ENCODE measurements at places on chromosomes 5 and 9.
A peak's percentile ranks its signal among the peaks of the same experiment; 100 is the strongest.

DNA sequence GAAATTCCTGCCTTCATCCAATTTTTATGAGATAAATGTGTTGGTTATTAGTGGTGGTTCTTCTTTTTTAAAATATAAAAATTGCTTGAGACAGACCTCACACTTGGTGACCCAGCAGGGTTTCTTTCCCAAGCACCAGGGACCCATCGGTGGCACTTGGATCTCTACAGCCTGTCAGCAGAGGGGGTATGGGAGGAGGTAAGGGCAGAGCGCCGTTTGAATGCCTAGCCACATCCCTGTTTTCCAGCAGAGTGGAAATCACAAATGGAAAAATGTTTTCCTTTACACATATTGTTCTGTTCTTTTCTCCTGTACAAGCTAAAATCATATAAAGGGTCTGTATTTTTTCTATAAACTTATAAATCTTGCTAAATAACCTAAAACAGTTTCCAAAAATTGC, 248.0 kb downstream of the NR3C1 start:
- H3K27ac ChIP-seq: no peak overlapping the region
- no peaks in the 10 kb centered on the region for H3K27me3 ChIP-seq
- H3K4me1 ChIP-seq: no peaks in the 10 kb centered on the region
- peaks cover 18% of the 10 kb centered on the region for H3K36me3 ChIP-seq
- no peak overlapping the region for H3K4me3 ChIP-seq

- H3K4me1 ChIP-seq: no peaks in the 10 kb centered on the region
- H3K4me3 ChIP-seq: no peak overlapping the region
- H3K36me3 ChIP-seq: no peaks in the 10 kb centered on the region
Measured at GRCh38 chr5:154097031-154097430, 58.3 kb downstream of the MFAP3 start.

GRCh38 chr5:52283221-52283620, 504.5 kb upstream of the ITGA1 start:
- no peaks in the 10 kb centered on the region for H3K4me1 ChIP-seq
- no peaks in the 10 kb centered on the region for H3K36me3 ChIP-seq
- no peak overlapping the region for H3K27ac ChIP-seq
- no peak overlapping the region for H3K4me3 ChIP-seq

DNA sequence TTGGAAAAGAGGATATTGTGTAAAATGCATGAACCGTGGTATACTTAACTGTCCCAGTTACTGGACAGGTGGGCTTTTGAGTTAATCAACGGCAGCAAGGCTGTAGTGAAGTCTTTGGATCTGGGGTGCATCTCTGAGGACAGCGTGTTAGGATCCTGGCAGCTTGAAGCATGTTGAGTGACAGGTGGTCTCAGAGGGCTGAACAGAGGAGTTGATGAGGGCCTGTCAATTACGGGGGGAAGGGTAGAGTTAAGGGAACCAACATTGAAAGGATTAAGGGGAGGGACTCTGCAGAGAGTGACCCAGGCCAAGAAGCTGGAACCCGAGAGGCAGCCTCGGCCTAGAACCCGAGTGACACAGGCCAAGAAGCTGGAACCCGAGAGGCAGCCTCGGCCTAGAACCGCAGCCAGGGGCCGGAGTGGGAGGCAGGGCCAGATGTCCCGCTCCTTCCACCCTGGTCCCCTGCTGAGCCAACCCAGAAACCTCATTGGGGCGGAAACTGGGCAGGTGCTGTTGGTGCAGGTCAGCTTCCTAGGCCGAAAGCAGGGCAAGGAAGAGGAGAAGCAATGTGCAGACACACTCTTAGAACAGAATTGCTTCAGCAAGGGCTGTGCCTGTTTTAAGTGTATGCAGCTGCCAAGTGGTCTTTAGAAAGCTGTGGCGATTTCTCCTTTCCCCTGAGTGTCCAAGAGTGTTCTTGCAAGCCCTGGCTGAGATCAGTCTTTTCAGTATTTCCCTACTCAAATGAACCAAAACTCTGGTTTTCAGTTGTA, 62.0 kb downstream of the ANKRD33B start:
- H3K27me3 ChIP-seq: peaks cover 20% of the 10 kb centered on the region
- no peak overlapping the region for H3K27ac ChIP-seq
- no peak for DNase-seq
- H3K4me3 ChIP-seq: no peak overlapping the region

- H3K4me1 ChIP-seq: peaks cover 2% of the 10 kb centered on the region
- H3K27ac ChIP-seq: no peak overlapping the region
- no peaks in the 10 kb centered on the region for H3K27me3 ChIP-seq
- no peak overlapping the region for H3K4me3 ChIP-seq
- DNase-seq: no peak
Measured at GRCh38 chr5:15013654-15014463, 142.3 kb upstream of the ANKH start.

GRCh38 chr5:66958980-66959641, 237.5 kb downstream of the CD180 start:
- no peak for DNase-seq
- H3K36me3 ChIP-seq: no peaks in the 10 kb centered on the region
- no peaks in the 10 kb centered on the region for H3K4me1 ChIP-seq
- no peak overlapping the region for H3K4me3 ChIP-seq
- peaks cover 3% of the 10 kb centered on the region for H3K27me3 ChIP-seq

DNA sequence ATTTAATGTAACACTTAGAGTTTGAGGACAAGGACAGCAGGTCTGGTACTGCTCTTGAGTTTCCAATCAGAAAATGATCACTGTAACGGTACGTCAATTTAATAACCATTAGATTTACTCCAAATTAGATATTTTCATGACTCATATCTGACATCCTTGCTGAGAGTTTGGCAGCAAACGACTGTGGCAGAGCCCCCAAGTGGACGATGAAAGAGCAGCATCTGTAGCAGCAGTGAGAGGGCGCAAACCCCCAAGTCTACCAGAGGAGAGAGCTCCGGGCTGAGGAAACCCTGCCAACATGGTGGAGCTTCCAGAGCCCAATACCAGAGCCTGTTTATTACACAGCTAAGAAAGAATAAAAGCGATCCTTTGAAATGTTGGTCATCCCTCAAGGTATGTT, 73.2 kb upstream of the EPB41L4A start:
- no peak overlapping the region for H3K27ac ChIP-seq
- no peak overlapping the region for H3K4me3 ChIP-seq
- no peaks in the 10 kb centered on the region for H3K4me1 ChIP-seq
- H3K36me3 ChIP-seq: no peaks in the 10 kb centered on the region
- peak; percentile 36 for DNase-seq

GRCh38 chr5:171315386-171315891, 6.4 kb downstream of the TLX3 start:
- H3K27ac ChIP-seq: no peak overlapping the region
- H3K4me3 ChIP-seq: no peak overlapping the region
- H3K4me1 ChIP-seq: peaks cover 30% of the 10 kb centered on the region
- peaks cover 91% of the 10 kb centered on the region for H3K27me3 ChIP-seq

DNA sequence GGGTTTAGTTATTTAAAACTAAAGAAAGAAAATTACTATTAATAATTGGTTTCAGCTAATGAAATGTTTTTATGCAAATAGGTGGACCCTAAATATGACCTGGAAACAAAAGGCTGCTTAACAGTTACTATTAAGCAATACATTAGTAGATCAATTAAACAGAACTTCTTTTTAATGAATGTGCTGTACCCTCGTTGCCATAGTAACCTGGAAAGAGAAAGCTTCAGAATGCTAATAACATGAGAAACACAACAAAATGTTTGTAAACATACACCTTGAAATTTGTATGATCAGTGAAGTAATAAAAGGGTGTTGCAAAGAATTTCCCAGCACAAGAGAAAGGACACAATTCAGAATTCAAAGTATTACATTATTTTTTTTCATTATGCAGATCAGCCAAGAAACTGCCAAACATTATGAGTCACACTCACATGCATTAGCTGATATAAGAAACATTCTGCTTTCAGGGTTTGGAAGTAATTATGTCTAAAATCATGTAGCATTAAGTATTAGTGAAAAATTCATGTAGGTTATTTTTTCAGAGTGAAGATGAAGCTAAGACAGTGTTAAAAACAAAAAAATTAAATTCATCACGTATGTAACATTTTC, 348.3 kb downstream of the ISL1 start:
- no peaks in the 10 kb centered on the region for H3K4me1 ChIP-seq
- H3K36me3 ChIP-seq: no peaks in the 10 kb centered on the region
- H3K4me3 ChIP-seq: no peak overlapping the region
- H3K27ac ChIP-seq: no peak overlapping the region
- H3K27me3 ChIP-seq: no peaks in the 10 kb centered on the region

GRCh38 chr5:65588694-65589093, 25.6 kb downstream of the PPWD1 start:
- H3K36me3 ChIP-seq: peaks cover 75% of the 10 kb centered on the region
- no peaks in the 10 kb centered on the region for H3K4me1 ChIP-seq
- no peak overlapping the region for H3K27ac ChIP-seq

- no peak for DNase-seq
- H3K27me3 ChIP-seq: no peaks in the 10 kb centered on the region
- H3K4me3 ChIP-seq: no peak overlapping the region
- H3K27ac ChIP-seq: no peak overlapping the region
- peaks cover 56% of the 10 kb centered on the region for H3K36me3 ChIP-seq
Measured at GRCh38 chr9:125538092-125538473, 168.9 kb downstream of the MAPKAP1 start.

DNA sequence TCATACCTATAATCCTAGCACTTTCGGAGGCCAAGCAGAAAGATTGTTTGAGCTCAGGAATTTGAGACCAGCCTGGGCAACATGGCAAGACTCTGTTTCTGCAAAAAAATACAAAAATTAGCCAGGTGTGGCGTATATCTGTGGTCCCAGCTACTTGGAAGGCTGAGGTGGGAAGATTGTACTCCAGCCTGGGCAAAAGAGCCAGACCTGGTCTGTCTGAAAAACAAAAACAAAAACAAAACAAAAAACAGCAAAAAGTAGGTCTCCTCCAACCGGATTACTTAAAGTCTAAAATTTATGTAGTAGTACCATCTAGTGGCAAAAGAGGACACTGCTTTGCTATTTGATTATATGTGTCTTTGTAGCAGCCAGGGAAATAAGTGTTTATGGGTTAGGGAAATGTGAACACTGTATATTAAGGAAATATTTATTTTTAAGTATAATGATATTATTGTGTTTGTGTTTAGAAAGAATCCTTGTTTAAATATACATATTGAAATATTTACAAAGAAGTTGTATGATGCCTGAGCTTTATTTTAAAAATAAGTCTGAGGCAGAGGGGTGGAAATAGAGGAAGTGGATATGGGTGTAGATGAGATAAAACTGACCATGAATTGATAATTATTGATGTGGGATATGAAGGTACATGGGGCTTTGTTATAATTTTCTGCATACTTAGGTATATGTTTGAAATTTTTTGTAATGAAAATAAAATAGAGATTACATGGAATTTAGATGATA, 20.0 kb downstream of the APC start:
- H3K27me3 ChIP-seq: no peaks in the 10 kb centered on the region
- H3K27ac ChIP-seq: no peak overlapping the region
- H3K36me3 ChIP-seq: peaks cover 28% of the 10 kb centered on the region
- no peak overlapping the region for H3K4me3 ChIP-seq

DNA sequence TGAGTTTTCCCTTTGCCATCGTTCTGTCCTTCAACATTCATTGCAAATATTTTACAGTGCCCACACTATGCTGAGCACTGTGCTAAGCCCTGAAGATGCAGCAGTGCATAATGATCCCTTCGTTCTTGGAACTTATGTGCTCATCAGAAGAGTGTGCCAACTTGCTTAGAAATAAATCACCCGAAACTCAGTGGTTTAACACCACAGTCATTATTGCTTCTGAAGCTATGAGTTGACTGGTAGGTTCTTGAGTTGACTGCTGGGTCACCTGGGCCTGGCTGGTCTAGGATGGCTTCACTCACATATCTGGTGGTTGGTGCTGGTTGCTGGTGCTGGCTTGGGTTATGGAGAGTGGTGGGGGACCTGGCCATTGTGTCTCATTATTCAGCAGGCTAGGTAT, 20.9 kb downstream of the PCSK5 start:
- H3K27me3 ChIP-seq: no peaks in the 10 kb centered on the region
- no peak overlapping the region for H3K4me3 ChIP-seq
- H3K27ac ChIP-seq: peak overlapping the region; percentile 13
- peaks cover 67% of the 10 kb centered on the region for H3K4me1 ChIP-seq
- H3K36me3 ChIP-seq: no peaks in the 10 kb centered on the region
- no peak for DNase-seq
